ENCODE measurements at places on chromosomes 5 and 9. TPM values are rescaled to one million over a fixed set of nuclear protein-coding genes. Genes with fewer than 3 reads are reported as not detected.
A peak's percentile ranks its signal among the peaks of the same experiment; 100 is the strongest.

The CDK9 gene
- total RNA-seq, result 75.0 TPM

GRCh38 chr5:72280581-72281069 lies 39.4 kb downstream of the MRPS27 start:
- DNase-seq, result peak; percentile 70

DNA sequence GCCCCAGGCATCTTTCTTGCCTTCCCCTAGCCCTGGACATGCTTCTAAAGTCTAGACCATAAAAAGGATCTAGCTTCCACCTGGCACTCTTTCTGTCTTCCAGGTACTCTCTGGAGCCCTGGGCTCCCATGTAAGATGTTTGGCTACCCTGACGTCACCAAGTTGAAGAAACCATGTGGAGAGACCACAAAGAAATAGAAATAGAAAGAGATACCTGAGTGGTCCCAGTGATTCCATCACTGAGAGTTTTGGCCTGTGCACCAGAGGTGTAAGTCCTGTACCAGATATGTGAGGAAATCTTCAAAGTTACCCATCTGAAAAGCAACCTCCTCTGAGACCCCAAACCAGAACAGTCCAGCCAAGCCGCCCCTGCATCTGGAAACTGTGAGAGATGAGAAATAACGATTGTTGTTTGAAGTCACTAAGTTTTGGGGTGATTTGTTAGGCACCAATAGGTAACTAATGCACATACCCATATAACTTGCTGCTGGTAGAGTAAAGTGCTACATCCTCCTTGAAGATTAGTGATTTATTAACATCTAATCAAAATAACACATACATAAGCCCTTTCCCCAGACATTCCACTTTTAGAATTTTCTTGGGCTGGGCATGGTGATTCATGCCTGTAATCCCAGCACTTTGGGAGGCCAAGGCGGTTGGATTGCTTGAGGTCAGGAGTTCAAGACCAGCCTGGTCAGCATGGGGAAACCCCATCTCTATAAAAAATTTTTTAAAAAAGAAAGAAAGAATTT lies 85.7 kb upstream of the LHFPL2 start:
- DNase-seq, result no peak

GRCh38 chr5:79510638-79511037 lies 3.3 kb downstream of the HOMER1 start:
- DNase-seq, result no peak

GRCh38 chr5:173809014-173809413 lies 79.1 kb upstream of the CPEB4 start:
- no peak for DNase-seq

GRCh38 chr5:142978726-142979125 lies 208.5 kb downstream of the ARHGAP26 start:
- peak; percentile 45 for DNase-seq

- DNase-seq, result no peak
These were observed 32.8 kb upstream of the UBAC1 start for GRCh38 chr9:135993765-135994500.

DNA sequence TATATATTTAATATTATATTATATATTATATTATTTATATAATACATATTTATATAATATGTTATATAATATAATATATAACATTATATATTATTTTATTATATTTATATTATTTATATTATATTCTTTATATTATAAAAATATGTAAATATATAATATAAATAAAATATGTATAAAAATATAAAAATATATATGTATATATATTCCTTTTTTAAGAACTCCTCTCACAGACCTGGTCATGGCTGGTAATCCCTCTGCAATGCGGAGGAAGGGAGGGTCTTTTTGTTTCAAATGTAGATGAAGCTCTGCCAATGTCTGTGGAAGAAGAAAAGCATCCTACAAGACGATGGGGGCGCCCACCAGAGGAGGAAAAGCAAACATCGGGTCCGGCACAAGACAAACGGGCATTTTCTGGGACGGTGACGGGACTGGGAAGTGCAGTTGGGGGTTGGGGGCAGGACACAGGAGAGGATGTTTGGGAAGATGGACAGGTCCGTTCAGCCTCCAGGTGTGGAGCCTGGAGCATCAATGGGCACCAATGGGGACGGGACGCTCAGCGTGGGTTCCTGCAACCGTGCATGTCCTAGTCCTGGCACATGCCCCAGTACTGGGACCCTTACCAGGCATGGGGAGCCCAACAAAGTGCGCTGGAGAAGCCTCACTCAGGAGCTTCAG lies 194.0 kb downstream of the IRX1 start:
- DNase-seq, result no peak

GRCh38 chr9:100098046-100098886 lies 534 bp downstream of the ERP44 start:
- DNase-seq, result peak; percentile 92

- no peak for DNase-seq
These were observed 29.9 kb upstream of the OBP2B start for GRCh38 chr9:133238851-133239532.

- no peak for DNase-seq
These were observed 46.3 kb downstream of the DENND1A start for GRCh38 chr9:123883634-123884033.

GRCh38 chr5:145803112-145804004 lies 31.8 kb downstream of the PRELID2 start:
- no peak for DNase-seq

GRCh38 chr9:71498691-71499090 lies 269.6 kb downstream of the CEMIP2 start:
- DNase-seq, result no peak

DNA sequence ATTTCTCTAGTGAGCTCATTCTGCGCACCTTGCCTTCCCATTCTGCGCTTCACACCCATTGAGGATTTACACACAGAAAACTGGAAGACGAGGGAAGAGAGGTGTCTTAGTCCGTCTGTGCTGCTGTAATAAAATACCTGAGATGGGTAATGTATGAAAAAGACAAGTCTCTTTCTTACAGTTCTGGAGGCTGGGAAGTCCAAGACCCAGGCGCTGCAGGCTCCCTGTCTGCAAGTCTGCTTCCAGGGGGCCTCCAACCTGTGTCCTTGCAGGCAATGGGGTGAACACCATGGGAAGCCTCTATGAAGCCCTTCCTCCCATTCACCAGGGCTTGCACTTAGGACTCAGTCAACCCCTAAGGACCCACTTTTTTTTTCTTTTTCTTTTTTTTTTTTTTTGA lies 245.0 kb downstream of the AUH start:
- DNase-seq, result no peak
